Testis (tissue), 5 donors: ENCODE measurements at places on chromosomes 2 and 18. TPM values are rescaled to one million over a fixed set of nuclear protein-coding genes. Genes with fewer than 3 reads are reported as not detected.

PRKAG3 gene
- polyA plus RNA-seq, result 0.40 TPM

ZC3H6 gene
- 5.0 TPM for polyA plus RNA-seq

STON1 gene
- polyA plus RNA-seq, result 3.8 TPM

POTEE gene
- 6.5 TPM for polyA plus RNA-seq

KCTD1 gene
- polyA plus RNA-seq, result 13.1 TPM

SULT1C2 gene
- polyA plus RNA-seq, result 1.3 TPM

NAT8 gene
- polyA plus RNA-seq, result 6.0 TPM

C2orf78 gene
- 11.6 TPM for polyA plus RNA-seq

YIPF4 gene
- polyA plus RNA-seq, result 41.2 TPM

HRH4 gene
- polyA plus RNA-seq, result 0.42 TPM

UGT1A1 gene
- polyA plus RNA-seq, result 0.34 TPM

PAIP2B gene
- 4.5 TPM for polyA plus RNA-seq

FAP gene
- polyA plus RNA-seq, result 5.6 TPM

ANKMY1 gene
- polyA plus RNA-seq, result 92.5 TPM

LYG2 gene
- not detected for polyA plus RNA-seq

CTAGE1 gene
- 5.2 TPM for polyA plus RNA-seq

SNORC gene
- 7.3 TPM for polyA plus RNA-seq

FOXD4L1 gene
- not detected for polyA plus RNA-seq

SCN9A gene
- 7.3 TPM for polyA plus RNA-seq

DCDC2C gene
- polyA plus RNA-seq, result 9.9 TPM

ATP6V1B1 gene
- not detected for polyA plus RNA-seq

ACOXL gene
- polyA plus RNA-seq, result 4.9 TPM

RNU2-63P gene
- not detected for polyA plus RNA-seq

RANBP2 gene
- polyA plus RNA-seq, result 29.0 TPM

AGAP1 gene
- 21.4 TPM for polyA plus RNA-seq

COX5B gene
- 233 TPM for polyA plus RNA-seq

CHPF gene
- 194 TPM for polyA plus RNA-seq

MAP2 gene
- polyA plus RNA-seq, result 15.6 TPM

ACTR3 gene
- polyA plus RNA-seq, result 180 TPM

ACADL gene
- 4.5 TPM for polyA plus RNA-seq

PLGLB1 gene
- 1.1 TPM for polyA plus RNA-seq

CFAP210 gene
- 17.2 TPM for polyA plus RNA-seq

EGR4 gene
- 4.6 TPM for polyA plus RNA-seq

SLC25A12 gene
- polyA plus RNA-seq, result 16.7 TPM

GREB1L gene
- polyA plus RNA-seq, result 11.9 TPM

PNPT1 gene
- polyA plus RNA-seq, result 16.8 TPM

CD8B2 gene
- 0.16 TPM for polyA plus RNA-seq

CLEC4F gene
- polyA plus RNA-seq, result 2.6 TPM

DQX1 gene
- 0.86 TPM for polyA plus RNA-seq

SCN1A gene
- 0.04 TPM for polyA plus RNA-seq

CDC42EP3 gene
- 107 TPM for polyA plus RNA-seq

CAVIN2 gene
- polyA plus RNA-seq, result 3.3 TPM

C1GALT1C1L gene
- 8.6 TPM for polyA plus RNA-seq

CIB4 gene
- polyA plus RNA-seq, result 30.6 TPM

SH2D6 gene
- polyA plus RNA-seq, result 15.9 TPM
